Neural progenitor cell (in vitro differentiated cells): ENCODE measurements at places on chromosomes 11 and 22.

DNA sequence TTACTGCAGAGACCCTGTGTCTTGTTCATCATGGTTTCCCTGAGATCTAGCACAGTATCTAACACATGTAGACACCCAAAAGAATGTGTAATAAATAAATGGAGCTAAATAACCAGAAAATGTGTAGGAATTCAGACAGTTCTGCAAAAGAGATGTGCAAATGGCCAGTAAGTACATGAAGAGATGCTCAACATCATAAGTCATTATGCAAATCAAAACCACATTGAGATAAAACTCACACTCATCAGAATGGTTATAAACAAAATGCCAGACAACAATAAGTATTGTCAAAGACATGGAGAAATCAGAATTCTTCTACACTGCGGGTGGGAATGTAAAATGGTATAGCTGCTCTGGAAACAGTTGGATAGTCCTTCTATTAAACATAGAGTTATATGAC is 88.5 kb downstream of the RBFOX2 start:
- H3K27me3 ChIP-seq: no peaks in the 10 kb centered on the region
- no peak for DNase-seq
- no peak overlapping the region for H3K27ac ChIP-seq

DNA sequence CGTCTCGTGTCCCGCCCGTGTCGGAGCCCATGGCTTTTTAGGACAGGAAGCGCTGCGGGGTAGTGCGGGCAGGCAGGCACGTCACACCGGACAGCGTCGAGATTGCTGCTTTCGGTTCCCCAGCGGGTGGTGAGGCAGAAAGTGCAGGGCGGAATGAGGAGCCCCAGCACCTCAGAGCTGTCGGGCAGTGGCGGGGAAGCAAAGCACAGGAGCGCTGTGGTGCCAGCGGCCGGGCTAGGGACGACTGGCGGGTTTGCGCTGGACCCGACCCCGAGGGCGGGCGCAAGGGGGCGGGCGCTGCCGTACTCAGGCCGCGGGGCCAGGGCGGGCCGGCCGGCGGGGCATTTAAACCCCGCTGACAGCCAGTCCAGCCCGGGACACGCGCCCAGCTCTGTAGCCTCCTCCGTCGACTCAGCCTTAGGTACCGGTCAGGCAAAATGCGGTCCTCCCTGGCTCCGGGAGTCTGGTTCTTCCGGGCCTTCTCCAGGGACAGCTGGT is at the start of gene SLC37A2:
TSS of gene SLC37A2 (plus strand) at position 375 of the 498 bp plus-strand sequence. CDS start at position 438, 63 bp downstream.
- peak within 1 kb of the TSS; percentile 61 for H3K4me3 ChIP-seq
- H3K27ac ChIP-seq: no peak within 1 kb of the TSS
- peaks cover 7% of the 10 kb centered on the region for H3K4me1 ChIP-seq
- no peaks in the 10 kb centered on the region for H3K36me3 ChIP-seq
- H3K27me3 ChIP-seq: peaks cover 68% of the 10 kb centered on the region
- DNase-seq: peak; percentile 90

GRCh38 chr11:115819014-115819413 is 314.8 kb upstream of the CADM1 start:
- H3K4me3 ChIP-seq: no peak overlapping the region
- DNase-seq: no peak
- peaks cover 5% of the 10 kb centered on the region for H3K4me1 ChIP-seq
- no peak overlapping the region for H3K27ac ChIP-seq
- H3K36me3 ChIP-seq: no peaks in the 10 kb centered on the region
- H3K27me3 ChIP-seq: no peaks in the 10 kb centered on the region

DNA sequence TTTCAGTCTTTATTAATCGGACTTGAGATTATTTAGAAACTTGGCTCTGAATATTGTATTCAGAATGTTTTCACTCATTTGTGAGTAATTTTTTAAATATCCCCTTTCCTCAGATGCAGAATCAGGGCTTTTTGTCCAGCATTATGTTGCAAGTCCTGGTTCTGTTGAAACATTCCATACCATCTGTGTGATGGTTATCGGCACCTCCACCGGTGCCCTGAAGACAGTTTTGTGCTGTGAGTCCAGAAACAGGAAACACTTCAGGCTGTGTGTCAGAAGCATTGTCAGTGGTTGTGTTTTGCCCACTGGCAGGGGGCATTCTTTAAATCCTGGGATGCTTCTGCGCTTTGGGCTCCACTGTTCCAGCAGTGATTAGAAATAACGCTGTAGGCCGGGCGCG is 20.4 kb downstream of the CDPF1 start:
- DNase-seq: no peak
- H3K4me1 ChIP-seq: no peaks in the 10 kb centered on the region
- no peak overlapping the region for H3K27ac ChIP-seq
- no peaks in the 10 kb centered on the region for H3K27me3 ChIP-seq
- H3K36me3 ChIP-seq: no peaks in the 10 kb centered on the region

GRCh38 chr11:11346303-11346702 is 6.7 kb downstream of the CSNK2A3 start:
- no peak for DNase-seq
- no peaks in the 10 kb centered on the region for H3K4me1 ChIP-seq
- no peak overlapping the region for H3K4me3 ChIP-seq

DNA sequence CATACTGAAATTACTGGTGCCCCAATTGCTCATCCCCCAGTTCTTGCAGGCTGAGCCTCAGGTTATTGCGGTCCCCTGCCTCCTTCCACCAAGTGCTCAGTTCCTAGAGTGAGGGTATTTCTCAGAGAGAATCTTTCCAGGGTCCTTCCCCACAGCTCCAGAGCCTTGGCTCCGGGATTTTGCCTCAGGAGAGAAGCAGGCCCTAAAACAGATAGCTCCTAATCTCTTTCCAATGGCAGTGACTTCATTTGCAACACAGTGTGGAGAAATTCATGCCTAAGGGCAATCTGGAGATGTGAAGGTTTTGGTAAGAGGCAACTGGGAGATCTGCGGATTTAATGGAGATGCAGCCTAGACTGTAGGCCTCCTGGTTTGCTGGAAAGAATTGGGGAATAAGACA is 2.9 kb downstream of the NF2 start:
- H3K4me3 ChIP-seq: no peak overlapping the region
- peaks cover 5% of the 10 kb centered on the region for H3K4me1 ChIP-seq
- H3K36me3 ChIP-seq: no peaks in the 10 kb centered on the region
- no peak overlapping the region for H3K27ac ChIP-seq
- no peak for DNase-seq
- H3K27me3 ChIP-seq: no peaks in the 10 kb centered on the region

DNA sequence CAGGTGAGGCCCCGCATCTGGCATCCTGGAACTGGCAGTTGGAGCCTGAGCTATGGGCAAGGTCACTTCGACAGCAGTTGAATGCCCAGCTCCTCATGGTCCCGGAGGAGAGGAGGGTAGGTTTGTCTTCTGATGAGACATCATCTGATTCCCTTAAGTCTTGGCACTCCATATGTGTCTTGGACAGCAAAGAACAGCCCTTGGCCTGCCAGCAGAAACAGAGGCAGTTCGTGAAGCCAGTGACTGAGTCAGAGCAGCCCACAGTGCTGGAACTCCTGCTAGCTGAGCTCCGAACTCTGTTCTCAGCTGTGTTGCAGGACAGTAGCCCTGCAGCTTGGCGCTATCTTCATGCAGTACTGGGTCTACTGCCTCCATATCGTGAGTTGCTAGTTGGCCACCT is 1.0 kb downstream of the DNHD1 start:
- H3K27me3 ChIP-seq: no peaks in the 10 kb centered on the region
- no peak overlapping the region for H3K4me3 ChIP-seq
- H3K27ac ChIP-seq: no peak overlapping the region
- H3K4me1 ChIP-seq: no peaks in the 10 kb centered on the region

GRCh38 chr11:29336727-29337575 is 679.9 kb downstream of the KCNA4 start:
- H3K4me1 ChIP-seq: no peaks in the 10 kb centered on the region
- H3K27ac ChIP-seq: no peak overlapping the region
- H3K36me3 ChIP-seq: no peaks in the 10 kb centered on the region
- no peak overlapping the region for H3K4me3 ChIP-seq
